ENCODE measurements at places on chromosomes 11 and 22.

DNA sequence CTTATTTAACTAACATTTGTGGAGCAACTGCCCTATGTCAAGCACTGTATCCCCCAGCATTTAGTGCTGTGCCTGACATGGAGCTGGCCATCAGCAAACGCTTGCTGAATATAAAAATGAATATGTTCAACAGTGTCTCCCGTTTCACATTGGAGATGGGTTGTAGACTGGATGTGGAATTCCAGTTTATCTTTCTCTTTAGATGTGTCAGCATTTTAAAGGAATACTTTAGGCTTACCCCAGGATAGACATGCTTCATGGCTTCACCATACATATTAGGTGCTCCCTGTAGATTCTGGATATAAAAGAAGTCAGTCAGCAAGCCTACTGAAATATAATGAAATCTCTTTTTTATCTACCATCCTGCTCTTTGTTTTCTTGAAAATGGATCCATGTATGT is 21.3 kb upstream of the TPH1 start:
- no peak for DNase-seq

DNA sequence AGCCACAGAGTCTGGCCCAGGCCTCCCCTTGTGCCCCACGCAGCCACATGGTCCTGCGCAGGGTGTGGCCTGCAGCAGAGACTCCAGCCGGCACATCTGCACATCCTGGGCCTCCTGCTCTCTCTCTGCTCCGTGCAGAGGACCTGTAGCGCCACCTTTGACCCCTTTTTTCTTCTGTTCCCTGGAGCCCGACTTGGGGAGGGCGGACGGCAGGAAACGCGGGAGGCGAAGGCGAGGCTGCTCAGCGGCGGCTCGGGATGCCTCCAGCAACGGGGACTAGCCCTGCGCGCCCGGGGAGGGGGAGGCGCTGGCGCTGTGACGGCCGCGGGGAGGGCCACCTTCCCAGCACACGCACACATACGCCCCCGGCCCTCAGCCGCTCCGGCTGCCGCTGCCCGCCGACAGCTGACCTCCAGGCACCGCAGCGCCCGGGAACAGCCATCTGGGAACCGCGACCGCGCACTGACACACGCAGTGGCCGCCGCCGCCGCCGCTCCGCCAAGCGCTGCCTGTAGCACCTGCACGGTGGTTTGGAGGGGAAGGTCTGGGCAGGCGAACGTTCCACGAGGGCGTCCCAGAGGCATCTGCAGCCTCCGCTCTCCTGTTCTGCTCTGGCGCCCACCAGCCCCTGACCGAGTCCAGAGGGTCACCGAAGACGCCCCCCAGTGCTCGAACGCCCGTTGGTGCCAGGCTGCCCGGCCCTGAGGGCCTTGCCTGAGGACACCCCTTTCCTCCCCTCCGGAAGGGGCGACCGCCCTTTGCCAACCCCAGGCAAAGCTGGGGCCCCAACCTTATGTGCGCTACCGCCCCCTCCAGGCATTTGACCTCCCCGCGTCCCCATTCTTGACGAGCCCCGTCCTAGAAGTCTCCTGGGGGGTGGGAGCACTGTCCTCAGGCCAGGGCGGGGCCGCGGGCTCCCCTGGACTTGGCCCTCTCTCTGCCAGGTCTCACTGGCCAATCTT is 16.9 kb upstream of the C22orf42 start:
- DNase-seq = no peak

- DNase-seq = peak; percentile 90
Observed at GRCh38 chr22:42313804-42314581, 43.5 kb upstream of the TCF20 start.

GRCh38 chr11:121042296-121042695 is 18.4 kb downstream of the TBCEL start:
- DNase-seq = no peak

DNA sequence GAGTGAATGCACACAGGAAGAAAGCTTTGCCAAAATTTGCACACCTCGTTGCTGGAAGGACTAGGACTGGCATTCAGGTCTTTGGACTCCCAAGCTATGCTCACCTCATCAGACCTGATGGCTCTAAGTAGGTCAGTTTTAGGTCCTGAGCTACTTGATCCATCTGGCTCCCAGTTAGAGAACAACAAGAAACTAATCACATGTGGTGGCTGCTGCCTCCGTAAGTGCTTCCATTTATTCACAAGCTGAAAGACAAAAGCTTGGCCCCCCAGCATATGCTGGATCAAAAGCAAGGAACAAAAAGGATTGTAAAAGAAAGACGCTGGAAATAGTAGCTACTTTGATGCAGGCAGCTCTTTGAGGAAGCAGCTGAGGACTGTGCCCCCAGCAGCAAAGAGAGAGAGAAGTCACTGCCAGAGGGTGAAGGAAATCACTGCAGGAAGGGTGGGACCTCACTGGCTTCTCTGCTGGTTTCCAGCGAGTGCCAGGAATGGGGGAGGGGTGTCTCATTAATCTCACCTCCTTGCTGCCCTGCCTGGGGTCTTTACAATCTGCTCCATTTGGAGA is 268.9 kb downstream of the KIRREL3 start:
- DNase-seq = no peak

GRCh38 chr22:19291218-19291579 is 320 bp downstream of the CLTCL1 start:
- no peak for DNase-seq

DNA sequence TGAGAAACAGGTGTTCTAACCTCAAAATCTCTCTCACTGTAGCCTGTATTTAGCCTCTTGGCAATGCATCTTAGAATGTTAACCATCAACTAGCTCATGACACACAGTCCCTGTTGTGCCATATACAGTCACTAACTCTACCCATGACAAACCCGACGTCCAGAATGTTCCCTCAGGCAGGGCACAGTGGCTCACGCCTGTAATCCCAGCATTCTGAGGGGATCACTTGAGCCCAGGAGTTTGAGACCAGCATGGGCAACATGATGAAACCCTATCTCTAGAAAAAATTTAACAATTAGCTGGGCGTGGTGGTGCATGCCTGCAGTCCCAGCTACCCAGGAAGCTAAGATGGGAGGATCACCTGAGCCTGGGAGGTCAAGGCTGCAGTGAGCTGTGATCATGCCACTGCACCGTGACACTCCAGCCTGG is 18.2 kb upstream of the CCDC34 start:
- DNase-seq = no peak

- DNase-seq = no peak
Observed at GRCh38 chr11:47178737-47179654, 2.3 kb upstream of the ARFGAP2 start.

DNA sequence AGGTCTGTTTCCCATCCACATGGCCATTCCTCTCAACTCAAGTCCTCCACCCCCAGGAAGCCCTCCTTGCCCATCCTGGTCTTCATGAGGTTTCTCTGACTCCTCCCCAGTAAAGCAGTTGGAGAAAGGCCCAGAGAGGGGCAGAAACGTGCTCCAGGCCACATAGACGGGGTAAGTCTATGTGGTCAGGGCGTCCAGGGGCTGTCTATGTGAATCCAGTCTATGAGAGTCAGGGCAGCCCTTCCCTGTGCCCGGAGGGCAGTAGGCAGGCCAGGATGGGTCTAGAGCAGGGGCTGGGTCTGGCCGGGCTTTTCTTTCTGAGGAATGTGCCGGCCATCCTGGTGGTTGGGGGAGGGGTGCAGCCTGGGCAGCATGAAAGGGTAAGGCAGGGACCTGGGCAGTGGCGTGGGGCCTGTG is 11.7 kb downstream of the GUCD1 start:
- no peak for DNase-seq

DNA sequence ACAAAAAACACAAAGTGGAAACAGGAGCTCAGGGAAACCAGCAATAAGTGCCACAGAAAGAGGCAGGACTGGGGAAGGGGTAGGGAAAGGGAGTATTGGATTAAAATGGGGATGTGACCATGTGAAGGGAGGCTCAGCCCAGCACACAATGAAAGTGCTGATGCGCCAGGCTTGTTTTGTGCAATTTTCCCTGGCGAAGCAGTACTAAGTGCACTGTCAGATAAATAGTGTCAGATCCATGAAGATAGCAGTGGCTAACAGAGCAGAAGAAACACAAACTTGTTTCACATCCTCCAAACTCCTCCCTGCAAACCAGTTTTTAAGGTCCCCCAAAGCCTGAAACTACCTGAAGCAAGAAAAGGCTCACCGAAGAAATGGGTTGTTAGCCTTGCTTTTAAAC is 50.7 kb upstream of the RAPSN start:
- DNase-seq = no peak

GRCh38 chr11:86204356-86204755 is 40.2 kb upstream of the EED start:
- no peak for DNase-seq

DNA sequence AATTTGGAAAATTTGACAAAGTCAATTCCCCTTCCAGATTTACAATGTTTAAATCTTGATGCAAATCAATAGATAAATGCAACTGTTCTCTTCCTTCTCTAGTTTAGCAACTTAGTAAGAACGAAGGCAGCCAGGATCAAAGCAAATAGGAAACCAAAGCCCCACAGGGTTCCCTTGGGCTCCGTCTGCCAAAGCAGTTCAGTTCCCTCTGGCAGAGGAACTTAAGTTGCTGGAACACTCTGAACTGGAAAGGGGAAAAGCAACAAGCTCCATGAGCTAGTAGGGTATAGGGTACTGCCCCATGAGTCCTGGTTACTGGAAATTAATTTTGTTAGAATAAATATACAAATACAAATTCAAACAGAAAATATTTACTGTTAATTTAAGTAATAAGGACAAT is 91.3 kb downstream of the RELT start:
- DNase-seq = no peak

- peak; percentile 59 for DNase-seq
Observed at GRCh38 chr11:61671527-61671926, 8.7 kb upstream of the DAGLA start.

DNA sequence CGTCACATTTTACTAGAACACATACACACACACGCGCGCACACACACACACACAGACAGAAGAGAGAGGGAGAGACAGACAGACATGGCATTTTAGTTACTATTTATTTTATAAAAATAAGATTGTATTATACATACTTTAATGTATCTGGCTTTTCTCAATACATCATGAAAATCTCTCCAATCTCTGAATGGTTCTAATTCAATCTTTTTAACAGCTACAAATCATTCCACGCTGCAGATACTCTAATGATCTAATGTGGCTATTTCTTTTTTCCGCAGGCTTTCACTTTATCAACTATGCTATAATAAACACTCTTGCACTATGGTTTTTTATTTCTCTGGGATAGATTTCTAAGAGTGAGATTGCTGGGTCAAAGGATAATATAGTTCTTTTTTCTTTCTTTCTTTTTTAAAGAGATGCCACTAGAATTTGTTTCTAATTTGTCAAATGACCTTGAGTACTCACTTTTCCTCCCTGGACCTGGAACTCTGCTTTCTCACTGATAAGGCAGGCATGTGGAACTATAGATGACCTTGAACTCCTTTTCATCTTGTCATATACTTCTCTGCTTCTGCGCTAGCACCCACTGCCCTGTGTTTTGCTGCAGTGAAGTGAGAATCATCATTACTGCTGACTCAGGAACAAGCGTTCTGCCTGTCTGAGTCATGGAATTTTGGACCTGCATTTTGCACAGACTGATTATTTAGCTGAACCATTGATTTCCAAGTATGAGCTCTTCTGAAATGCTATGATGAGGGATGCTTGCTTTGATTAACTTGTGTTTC is 4.9 kb upstream of the SLC6A5 start:
- no peak for DNase-seq

- DNase-seq = no peak
Observed at GRCh38 chr11:68535098-68535497, 74.5 kb downstream of the PPP6R3 start.

DNA sequence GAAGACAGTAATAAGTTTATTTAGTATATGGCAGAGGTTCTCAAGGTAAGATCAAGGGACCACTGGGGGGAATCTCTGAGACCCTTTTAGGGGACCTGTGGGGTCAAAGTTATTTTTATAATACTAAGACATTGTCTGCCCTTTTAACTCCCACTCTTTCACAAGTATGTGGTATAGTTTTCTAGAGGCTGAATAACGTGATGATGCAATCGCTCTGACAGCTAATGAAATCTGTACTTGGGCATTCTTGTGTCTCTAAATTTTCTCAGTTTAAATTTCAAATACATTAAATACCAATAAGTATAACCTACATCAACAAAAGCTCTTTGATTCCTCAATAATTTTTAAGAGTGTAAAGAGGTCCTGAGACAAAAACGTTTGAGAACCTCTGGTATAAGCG is 147.9 kb downstream of the ATG16L2 start:
- DNase-seq = no peak

- peak; percentile 80 for DNase-seq
Observed at GRCh38 chr11:114295676-114296604, at the start of gene NNMT. TSS of gene NNMT (plus strand) at chr11:114296399. CDS start at chr11:114296557, 158 bp downstream.

- no peak for DNase-seq
Observed at GRCh38 chr11:55826919-55827318, at the start of gene OR5L2. TSS of gene OR5L2 (plus strand) at chr11:55827219. CDS start at chr11:55827219, 0 bp downstream.

- DNase-seq = no peak
Observed at GRCh38 chr22:45670981-45671782, 452 bp upstream of the ATXN10 start.

DNA sequence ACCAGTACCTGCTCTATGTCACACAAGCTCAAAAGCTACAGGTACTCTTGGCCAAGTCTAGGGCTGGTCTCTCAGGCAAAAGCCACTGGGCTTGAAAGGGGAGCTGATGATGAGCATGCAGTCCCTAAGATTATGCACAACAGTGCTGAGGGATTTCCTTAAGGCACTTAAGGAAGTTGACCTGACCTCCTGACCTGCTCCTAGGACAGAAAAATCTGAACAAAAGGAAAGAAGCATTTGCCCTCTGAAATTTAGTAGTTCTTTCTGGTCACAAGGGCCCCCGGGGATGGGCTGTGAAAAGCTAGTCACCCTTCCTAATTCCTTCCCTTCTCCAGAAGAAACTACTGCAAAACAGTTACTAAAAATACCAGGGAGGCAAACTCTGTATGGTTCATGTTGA is 83.6 kb upstream of the PHOX2A start:
- DNase-seq = no peak

- DNase-seq = no peak
Observed at GRCh38 chr22:50738649-50739227, 734 bp downstream of the ACR start.

DNA sequence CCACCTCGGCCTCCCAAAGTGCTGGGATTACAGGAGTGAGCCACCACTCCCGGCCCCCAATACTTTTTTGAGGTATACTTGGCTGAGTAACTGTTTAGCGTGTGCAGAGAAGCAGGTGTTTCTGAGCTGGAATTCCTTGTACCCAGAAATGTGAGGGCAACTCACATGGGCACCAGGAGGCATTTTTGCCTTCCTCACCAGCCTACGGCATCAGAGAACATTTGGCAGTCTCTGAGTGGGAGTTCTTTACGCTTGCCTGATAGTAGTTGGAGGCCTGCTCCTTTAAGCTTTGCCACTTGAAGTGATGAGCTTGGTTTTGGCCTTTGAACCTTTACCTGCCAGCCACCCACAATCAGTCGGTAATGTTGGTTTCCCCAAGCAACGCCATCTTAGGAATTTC is 9.2 kb downstream of the PARVB start:
- DNase-seq = no peak

DNA sequence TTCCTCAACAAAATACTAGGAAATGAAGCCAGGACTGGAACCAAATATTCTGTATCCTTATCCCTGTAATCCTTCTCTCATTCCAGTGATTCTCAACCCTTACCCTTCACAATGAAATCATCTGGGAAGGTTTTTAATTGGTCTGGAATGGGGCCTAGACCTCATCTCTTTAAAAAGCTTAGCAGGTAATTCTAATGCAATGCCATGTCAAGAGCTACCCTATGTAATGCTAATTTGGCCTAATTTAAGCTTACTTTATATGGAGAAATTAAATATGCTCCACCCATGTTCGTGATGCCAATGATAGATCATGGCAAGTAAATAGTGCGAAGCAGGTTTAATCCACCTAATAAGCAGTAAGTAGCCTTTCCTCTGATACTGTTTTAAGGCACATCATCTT is 101.7 kb downstream of the SGSM3 start:
- DNase-seq = no peak
